ENCODE measurements at places on chromosomes 11 and 22.

DNA sequence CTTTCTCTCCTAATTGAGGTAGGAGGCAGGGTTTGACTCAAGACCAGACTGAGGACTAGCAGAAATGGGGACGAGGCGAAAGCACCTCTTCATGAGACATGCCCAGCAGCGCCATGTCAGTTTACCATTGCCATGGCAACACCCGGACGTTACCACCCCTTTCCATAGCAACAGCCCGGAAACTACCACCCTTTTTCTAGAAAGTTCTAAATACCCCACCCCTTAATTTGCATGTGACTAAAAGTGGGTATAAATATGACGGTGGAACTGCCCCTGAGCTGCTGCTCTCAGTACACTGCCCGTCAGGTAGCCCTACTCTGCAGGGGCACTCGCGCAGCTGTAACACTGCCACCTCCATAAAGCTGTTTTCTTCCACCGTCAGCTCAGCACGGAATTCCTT, 5.9 kb upstream of the RAC2 start:
- DNase-seq = peak; percentile 18

GRCh38 chr22:42073621-42074041, 417 bp upstream of the PHETA2 start:
- DNase-seq = no peak

GRCh38 chr22:49693848-49694247, 133.8 kb downstream of the BRD1 start:
- no peak for DNase-seq

GRCh38 chr22:40035351-40035750, 40.6 kb downstream of the FAM83F start:
- no peak for DNase-seq

DNA sequence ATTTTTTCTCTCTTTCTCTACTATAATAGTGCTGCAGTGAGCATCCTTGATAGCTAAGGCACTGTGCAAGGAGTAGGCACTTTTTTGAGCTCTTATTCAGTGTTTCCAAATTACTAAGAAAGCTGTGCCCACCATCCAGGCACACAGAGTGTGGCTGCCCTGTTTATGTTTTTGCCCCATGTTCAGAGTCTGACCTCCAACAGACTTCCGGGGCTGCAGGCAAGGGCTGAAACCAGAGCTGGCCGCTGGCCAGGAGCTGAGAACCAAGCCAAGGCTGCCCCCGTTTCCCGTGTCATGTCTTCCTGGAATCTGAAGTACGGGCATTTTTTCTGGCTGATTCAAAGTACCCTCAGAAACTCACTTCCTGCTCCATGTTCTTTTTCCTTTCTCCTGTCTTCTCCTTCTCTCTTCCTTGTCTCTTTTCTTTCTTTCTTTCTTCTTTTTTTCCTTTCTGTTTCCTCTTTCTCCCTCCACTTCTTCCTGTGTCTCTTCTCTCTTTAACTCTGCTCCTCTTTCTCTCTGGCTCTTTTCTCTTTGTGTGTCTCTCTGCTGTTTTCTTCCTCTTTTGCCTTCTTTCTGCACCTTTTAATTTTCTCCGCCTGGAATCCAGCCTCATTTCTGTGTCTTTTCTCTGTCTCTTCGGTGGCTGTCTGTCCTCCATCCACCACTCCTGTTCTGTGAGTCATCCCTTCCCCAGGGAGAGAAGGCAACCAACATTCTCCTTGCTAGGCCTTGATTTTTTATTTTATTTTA, 17.0 kb upstream of the KCTD14 start:
- peak; percentile 72 for DNase-seq

GRCh38 chr11:12042215-12042676, 33.8 kb upstream of the DKK3 start:
- DNase-seq = no peak

DNA sequence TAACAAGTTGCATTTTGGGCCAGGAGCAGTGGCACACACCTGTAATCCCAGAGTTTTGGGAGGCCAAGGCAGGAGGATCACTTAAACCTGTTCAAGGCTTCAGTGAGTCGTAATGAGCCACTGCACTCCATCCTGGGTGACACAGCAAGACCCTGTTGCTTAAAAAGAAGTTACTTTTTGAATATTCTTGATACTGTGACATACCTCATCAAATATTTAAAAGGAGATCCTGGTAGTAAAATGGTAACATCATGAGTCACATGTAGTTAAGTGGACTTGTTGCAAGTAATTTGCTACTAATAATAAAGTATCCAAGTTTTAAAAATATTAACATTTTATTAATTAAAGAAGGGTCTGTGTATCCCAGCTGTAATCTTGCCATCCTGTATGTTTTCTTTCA, 18.3 kb downstream of the HMGXB4 start:
- no peak for DNase-seq

GRCh38 chr11:105109855-105110687, 29.5 kb downstream of the CARD18 start:
- no peak for DNase-seq

GRCh38 chr11:17931595-17931994, 81.3 kb downstream of the SERGEF start:
- no peak for DNase-seq

DNA sequence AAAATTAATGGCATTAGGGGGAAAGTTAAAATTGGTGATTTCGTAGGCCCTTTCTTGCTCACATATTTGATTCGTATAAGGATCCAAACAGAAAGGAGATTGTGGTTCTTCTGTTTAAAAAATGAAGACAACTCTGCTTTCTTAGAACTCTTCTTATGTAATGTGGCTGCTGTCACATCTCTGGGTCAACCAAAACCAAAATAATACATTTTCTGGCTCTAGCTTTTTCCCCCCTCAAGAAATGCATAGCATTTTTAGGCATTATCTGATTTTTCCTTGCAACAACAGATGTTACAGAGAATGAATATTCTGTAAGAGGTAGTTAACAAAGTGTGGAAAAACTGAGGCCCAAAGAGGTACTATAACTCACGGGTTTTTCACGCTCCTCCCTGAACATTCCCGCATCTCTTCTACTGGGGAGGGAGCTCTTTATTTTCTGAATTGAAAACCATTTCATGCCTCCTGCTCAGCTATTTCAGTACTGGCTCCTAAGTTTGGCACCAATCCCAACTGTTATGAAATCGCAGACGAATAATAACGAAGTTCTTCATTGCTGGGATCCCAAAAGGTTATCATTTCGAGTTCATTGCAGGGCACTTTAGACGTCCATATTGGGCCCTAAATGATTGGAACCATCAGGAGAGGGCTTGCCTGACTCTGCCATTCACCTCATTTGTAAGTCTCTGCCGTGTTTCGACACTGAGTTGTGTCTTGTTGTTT, 17.1 kb downstream of the GRAP2 start:
- no peak for DNase-seq

GRCh38 chr11:110896358-110896757, 184.1 kb upstream of the ARHGAP20 start:
- no peak for DNase-seq

GRCh38 chr11:4118107-4118506, 23.5 kb downstream of the RRM1 start:
- DNase-seq = no peak

GRCh38 chr11:84300092-84300491, 1013.9 kb upstream of the CCDC90B start:
- DNase-seq = no peak

Data from left forelimb (tissue), 1 donor.